ENCODE measurements at places on chromosomes 3 and 15. TPM values are rescaled to one million over a fixed set of nuclear protein-coding genes. Genes with fewer than 3 reads are reported as not detected.
A peak's percentile ranks its signal among the peaks of the same experiment; 100 is the strongest.

The NR1I2 gene
- not detected for total RNA-seq

The BCL2A1 gene
- not detected for total RNA-seq

The CPLX3 gene
- not detected for total RNA-seq

The ANKRD63 gene
- not detected for total RNA-seq

The CFAP100 gene
- total RNA-seq: not detected

The CCR8 gene
- total RNA-seq: not detected

The CCDC32 gene
- total RNA-seq: 23.8 TPM

The CAND2 gene
- total RNA-seq: 0.91 TPM

The RASGRF1 gene
- total RNA-seq: not detected

The ARRDC4 gene
- 14.0 TPM for total RNA-seq

The RMDN3 gene
- 21.3 TPM for total RNA-seq

The MYO9A gene
- 18.2 TPM for total RNA-seq

The CHRNA5 gene
- 1.6 TPM for total RNA-seq

The ISLR gene
- 19.2 TPM for total RNA-seq

The ROPN1 gene
- 0.38 TPM for total RNA-seq

The VGLL3 gene
- total RNA-seq: 0.30 TPM

DNA sequence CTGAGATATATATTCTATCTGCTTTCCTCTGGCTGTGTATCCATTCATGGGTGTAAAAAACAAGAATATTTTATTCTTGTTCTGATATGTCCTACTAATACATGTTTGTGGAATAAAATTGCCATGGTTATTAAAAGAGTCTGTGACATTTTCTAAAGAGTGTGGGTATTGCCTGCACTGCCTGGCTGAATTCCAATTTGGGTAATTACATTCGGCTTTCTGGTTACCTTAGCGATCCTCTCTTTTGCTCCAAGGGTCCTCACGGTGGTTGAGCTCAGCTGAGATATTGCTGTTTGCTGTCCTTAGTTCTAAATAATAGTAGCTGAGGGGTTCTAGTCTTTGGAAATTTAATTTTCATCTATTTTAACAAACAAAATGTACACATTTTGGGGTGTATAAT lies 301.4 kb upstream of the DNAJC19 start:
- no peak overlapping the region for H3K4me3 ChIP-seq
- no peak for DNase-seq
- H3K27ac ChIP-seq: no peak overlapping the region

DNA sequence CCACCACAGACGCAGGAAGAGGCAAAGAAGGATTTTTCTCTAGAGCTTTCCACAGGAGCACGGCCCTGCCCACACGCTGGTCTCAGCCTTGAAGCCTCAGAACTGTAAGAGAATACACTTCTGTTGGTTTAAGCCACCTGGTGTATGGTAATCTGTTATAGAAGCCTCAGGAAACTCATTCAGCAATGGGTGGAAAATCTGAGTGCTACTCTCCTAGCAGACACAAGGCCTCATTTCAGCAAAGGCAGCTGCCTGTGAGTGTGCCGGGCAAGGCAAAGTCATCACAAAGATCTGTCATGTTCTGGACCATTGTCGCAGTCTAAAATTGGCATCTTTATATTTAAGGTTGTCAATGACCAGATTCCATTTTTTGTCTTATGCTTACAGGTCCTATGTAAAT lies 31.0 kb downstream of the ATP10A start:
- DNase-seq: no peak
- H3K4me3 ChIP-seq: no peak overlapping the region
- H3K4me1 ChIP-seq: peaks cover 8% of the 10 kb centered on the region
- H3K27me3 ChIP-seq: no peaks in the 10 kb centered on the region
- no peaks in the 10 kb centered on the region for H3K36me3 ChIP-seq
- peak overlapping the region; percentile 86 for H3K27ac ChIP-seq

- H3K4me1 ChIP-seq: no peaks in the 10 kb centered on the region
- no peaks in the 10 kb centered on the region for H3K27me3 ChIP-seq
- no peak overlapping the region for H3K4me3 ChIP-seq
- no peak for DNase-seq
Measured at GRCh38 chr3:175695251-175695650, 836.1 kb downstream of the NAALADL2 start.

DNA sequence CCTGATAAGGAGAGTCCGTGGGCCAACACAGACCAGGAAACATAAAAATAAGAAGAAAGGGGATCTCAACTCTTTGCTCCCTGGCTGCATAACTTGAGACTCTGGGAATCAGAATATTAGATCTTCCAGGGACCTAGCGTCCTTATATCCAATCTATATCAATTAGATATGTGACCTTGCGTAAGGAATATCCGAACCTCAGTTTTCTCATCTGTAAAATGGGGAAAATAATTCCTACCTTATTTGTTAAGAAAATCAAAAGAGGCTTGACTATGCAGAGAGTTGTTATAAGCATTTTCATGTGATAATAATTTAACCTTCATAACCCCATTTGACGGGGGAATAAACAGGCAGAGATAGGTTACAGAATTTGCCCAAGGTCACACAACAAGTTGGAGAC lies 7.1 kb upstream of the LIPC start:
- no peaks in the 10 kb centered on the region for H3K4me1 ChIP-seq
- no peak overlapping the region for H3K4me3 ChIP-seq
- no peak for DNase-seq
- no peaks in the 10 kb centered on the region for H3K27me3 ChIP-seq

- DNase-seq: no peak
- H3K27me3 ChIP-seq: no peaks in the 10 kb centered on the region
Measured at GRCh38 chr3:190542846-190543245, 29.0 kb downstream of the IL1RAP start.

- H3K27ac ChIP-seq: no peak overlapping the region
- peaks cover 6% of the 10 kb centered on the region for H3K36me3 ChIP-seq
- no peak overlapping the region for H3K4me3 ChIP-seq
- H3K4me1 ChIP-seq: no peaks in the 10 kb centered on the region
- H3K27me3 ChIP-seq: no peaks in the 10 kb centered on the region
Measured at GRCh38 chr3:128312271-128312670, 154.4 kb downstream of the DNAJB8 start.

- no peaks in the 10 kb centered on the region for H3K27me3 ChIP-seq
- no peak for DNase-seq
- H3K27ac ChIP-seq: no peak overlapping the region
- H3K4me3 ChIP-seq: no peak overlapping the region
- no peaks in the 10 kb centered on the region for H3K36me3 ChIP-seq
Measured at GRCh38 chr3:68136411-68136810, 482.0 kb upstream of the SUCLG2 start.

DNA sequence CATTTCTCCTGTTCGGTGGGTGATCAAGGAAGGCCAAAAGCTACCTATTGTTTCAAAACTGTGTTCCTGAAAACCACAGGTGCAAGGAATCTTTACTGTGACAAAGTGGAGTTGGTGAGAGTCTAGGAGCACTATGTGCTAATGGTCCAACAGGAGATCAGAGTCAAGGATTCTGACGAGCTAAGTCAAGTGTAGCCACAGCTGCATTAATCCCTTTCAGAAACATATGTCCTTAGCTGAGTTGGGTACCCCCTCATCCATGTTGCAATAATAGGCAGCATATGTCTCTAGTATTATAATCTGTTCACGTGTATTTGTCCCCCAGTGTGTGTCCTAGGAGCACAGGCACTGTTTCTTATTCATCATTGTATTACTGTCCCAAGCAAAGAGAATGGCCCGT lies 1.7 kb downstream of the VPS39 start:
- H3K36me3 ChIP-seq: peaks cover 28% of the 10 kb centered on the region
- H3K27ac ChIP-seq: no peak overlapping the region
- H3K4me3 ChIP-seq: no peak overlapping the region
- H3K27me3 ChIP-seq: no peaks in the 10 kb centered on the region

- no peaks in the 10 kb centered on the region for H3K4me1 ChIP-seq
- H3K4me3 ChIP-seq: no peak overlapping the region
- no peaks in the 10 kb centered on the region for H3K27me3 ChIP-seq
- no peak for DNase-seq
Measured at GRCh38 chr15:88509964-88510363, 36.5 kb downstream of the DET1 start.

DNA sequence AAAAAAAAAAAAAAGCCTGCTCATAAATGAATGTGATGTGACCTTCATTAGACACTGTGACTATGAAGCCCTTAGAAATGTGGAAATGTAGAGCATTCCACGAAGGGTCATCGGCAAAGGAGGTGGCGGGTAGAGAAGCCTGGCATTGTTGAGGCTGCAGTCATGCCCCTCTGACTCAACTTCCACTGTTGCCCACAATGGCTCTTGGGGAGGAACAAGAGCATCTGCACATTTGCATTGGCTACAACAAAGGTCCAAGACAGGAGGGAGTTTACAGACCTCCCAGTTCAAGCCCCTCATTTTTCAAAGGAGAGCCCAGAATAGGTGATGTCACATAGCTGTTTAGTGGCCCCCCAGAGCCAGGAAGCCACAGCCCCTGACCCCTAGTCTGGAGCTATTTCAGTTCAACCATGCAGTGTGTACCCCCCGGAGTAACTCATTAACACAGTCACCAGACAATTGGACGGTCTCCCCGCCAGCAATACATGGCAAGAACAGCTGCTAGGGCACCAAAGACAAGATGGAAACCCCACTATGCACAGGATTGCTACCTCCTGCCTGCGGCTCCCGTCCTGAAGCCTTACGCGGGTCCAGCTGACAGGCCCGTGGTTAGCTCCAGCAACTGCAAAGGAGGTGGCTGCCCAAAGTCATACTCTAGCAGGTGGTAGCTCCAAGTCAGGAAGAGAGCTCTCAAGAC lies 56.2 kb downstream of the SH3BP5 start:
- no peak overlapping the region for H3K4me3 ChIP-seq
- no peaks in the 10 kb centered on the region for H3K36me3 ChIP-seq
- DNase-seq: no peak
- peaks cover 15% of the 10 kb centered on the region for H3K4me1 ChIP-seq

GRCh38 chr3:63798949-63799348 lies 20.1 kb upstream of the C3orf49 start:
- H3K4me1 ChIP-seq: no peaks in the 10 kb centered on the region
- no peak overlapping the region for H3K4me3 ChIP-seq
- no peak for DNase-seq
- H3K27ac ChIP-seq: no peak overlapping the region

DNA sequence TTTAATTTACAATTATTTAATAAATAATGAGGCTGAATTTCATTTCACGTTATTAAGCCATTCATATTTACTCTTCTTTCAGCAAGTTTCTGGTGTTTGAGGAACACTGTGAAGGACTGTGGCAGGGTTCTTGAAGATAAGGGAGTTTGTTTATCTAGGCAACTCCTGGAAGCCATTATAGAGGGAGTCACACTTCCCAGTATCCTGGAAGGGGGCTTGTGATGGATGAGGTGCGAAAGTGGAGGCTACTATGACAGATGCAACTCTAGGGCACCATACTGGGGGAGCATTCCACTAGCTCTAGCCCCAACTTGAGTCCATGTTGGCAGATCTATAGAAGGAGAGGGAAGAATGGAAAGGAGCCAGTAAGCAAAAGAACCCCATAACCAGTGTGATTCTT lies 14.4 kb downstream of the CNOT10 start:
- no peak overlapping the region for H3K27ac ChIP-seq
- DNase-seq: no peak
- peaks cover 7% of the 10 kb centered on the region for H3K36me3 ChIP-seq
- H3K4me3 ChIP-seq: no peak overlapping the region
- H3K27me3 ChIP-seq: no peaks in the 10 kb centered on the region
- H3K4me1 ChIP-seq: no peaks in the 10 kb centered on the region

- no peaks in the 10 kb centered on the region for H3K27me3 ChIP-seq
- no peak overlapping the region for H3K4me3 ChIP-seq
- H3K4me1 ChIP-seq: no peaks in the 10 kb centered on the region
- no peak for DNase-seq
Measured at GRCh38 chr3:85516146-85516545, 557.4 kb downstream of the CADM2 start.

DNA sequence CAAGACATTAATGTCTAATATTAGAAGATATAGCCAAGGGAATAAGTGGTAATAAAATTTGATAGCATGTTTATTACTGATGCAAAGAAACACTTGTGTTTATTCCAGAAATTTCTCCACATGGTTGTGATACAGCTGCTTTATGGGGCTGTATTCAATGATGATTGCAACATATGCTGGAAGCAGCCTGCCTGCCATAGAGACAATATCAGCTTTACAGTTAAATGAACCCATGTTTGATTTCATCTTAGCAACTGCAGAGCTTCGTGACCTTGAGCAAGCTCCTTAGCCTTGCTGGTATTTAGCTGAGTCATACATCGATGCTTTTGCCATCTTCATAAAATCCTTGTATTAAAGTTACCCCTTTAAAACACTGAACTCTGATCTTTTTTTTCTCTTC lies 168.1 kb upstream of the STAC start:
- no peaks in the 10 kb centered on the region for H3K4me1 ChIP-seq
- H3K36me3 ChIP-seq: no peaks in the 10 kb centered on the region
- H3K27ac ChIP-seq: no peak overlapping the region
- no peak overlapping the region for H3K4me3 ChIP-seq
- no peak for DNase-seq

DNA sequence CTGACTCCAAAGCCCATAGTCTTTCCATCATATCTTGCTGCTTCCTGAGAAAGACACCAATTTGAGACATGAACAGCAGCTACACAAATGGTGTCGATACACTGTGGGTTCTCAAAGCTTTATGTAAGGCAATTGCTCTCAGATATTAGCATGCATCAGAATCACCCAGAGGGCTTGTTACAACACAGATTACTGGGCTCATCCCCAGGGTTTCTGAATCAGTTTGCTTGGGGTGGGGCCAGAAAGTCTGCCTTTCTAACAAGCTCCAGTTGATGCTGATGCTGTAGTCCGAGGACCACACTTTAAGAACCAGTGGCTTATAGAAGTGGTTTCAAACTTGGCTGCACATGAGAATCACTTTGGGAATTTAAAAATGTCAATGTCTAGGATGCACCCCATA lies 86.5 kb downstream of the SEMA6D start:
- no peak overlapping the region for H3K4me3 ChIP-seq
- DNase-seq: no peak
- H3K27ac ChIP-seq: no peak overlapping the region

DNA sequence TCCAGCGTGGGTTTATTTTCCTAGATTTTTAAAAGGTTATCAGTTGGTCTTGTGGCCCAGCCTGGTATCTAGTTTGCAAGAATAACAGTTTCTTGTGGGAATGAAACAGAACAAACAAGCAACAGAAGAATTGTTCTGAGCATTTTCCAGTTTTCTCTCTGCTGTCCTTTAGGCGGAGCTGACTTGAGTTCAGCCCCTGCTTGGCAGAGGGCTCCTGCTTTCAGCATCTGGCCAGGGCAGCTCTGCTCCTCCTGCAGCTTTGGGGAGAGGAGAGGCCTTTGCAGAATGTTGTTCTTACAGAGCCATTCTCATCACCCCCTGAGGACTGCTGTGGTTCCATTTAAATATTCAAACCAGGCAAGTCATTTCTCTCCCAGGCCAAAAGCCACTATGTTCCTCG lies 117.7 kb downstream of the ALDH1A2 start:
- no peaks in the 10 kb centered on the region for H3K4me1 ChIP-seq
- no peak overlapping the region for H3K4me3 ChIP-seq
- peaks cover 4% of the 10 kb centered on the region for H3K27me3 ChIP-seq
- no peaks in the 10 kb centered on the region for H3K36me3 ChIP-seq
- DNase-seq: no peak

Data from esophagus squamous epithelium (tissue), 5 donors.